ENCODE measurements at places on chromosomes 7 and 10.

DNA sequence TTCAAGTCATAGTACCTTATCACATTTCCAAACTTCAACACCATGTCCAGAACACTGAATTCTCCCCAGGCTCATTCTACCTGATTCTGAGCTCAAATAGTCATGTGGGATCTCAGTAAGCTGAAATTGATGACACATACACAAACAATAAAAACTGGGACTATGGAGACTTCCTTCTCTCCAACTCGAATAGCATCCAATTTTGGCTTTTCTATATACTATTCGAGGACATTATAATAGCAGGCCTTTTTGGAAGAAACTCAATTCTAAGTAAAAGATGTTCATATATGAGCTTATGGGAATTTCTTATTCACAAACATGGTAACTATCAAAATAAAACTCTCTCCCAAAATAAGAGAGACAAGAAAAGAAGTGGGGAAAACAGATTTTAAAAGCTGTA lies 551 bp upstream of the TAS2R40 start:
- DNase-seq, result no peak

- no peak for DNase-seq
Measured at GRCh38 chr7:50400114-50400513, 50.0 kb downstream of the FIGNL1 start.

DNA sequence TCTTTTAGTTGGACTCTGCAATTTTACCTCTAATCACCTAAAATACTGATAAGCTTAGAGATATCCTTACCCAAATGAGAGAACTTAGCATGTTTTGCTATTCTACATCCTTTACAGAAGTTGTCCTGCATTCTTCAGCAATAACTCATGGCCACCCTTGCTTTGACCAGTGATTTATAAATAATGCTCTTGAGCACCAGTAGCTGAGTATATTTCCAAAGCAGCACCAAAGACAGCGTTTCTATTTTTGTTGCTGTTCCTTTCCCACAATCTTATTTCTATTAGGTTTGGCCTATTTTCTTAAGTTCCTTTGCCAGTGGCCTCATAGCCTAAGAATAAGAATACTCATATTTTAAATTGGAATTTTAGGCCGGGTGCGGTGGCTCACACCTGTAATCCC lies 15.0 kb downstream of the ARPC1A start:
- no peak for DNase-seq

DNA sequence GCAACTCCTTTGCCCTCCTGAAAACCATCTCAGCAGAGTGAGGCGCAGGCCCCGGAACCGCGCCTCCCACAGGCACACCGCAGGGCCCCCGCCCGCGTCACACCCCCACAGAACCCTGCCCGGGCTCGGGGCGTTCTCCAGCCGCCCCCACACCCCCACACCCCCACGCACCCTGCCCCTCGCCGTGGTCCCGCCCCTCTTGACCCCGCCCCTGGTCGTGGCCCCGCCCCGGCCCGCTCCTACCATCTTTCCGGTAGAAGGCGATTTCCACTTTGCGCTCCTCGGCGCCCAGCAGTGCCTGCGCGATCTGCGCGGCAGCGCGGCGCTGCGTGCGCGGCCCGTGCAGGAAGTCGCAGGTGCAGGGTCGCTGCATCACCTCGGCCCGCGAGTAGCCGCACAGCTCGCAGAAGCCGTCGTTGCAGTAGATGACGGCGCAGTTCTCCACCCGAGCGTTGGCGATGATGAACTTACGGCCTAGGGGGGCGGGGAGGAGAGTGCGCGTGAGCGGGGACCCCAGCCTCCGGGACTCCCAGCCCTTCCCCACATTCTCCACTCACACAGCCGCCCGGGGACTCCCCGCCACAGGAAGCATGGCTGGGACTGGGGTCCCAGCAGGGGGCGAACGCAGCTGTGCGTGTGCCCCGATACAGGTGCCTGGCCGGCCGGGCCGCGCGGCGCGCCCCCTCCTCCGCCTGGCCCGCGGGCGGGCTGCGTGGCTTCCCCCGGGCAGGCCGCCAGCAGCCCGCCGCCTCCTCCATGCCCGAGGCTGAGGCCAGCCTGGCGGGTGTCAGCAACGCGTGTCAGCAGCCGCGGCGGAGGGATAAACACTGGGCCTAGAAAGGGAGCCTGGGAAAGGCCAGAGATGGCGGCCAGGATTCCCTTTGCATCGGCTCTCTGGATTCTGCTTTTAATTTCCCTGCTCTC lies 3.4 kb downstream of the KCNH2 start:
- no peak for DNase-seq

All from fibroblast of gingiva (primary cell).